ENCODE measurements at places on chromosomes 2 and 18.

DNA sequence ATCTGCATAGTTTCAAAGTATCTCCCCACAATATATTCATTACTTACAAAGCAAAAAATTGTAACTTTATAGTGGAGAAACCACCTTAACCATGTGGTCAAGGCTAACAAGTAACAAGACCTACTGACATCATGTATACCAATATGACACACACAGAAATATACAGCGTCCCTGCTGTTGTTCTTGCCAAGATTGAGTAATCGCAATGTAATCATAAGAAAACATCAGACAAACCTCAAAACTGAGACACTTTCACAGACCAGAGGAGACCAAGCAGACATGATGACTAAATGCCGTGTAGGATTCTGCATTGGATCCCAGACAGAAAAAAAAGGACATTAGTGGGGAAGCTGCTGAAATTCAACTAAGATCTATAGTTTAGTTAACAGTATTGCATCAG lies 123.0 kb downstream of the ACAA2 start:
- no peak for DNase-seq

- DNase-seq, result no peak
Observed at GRCh38 chr18:42182728-42183700, 228.0 kb downstream of the PIK3C3 start.

GRCh38 chr2:663221-663620 lies 14.0 kb downstream of the TMEM18 start:
- DNase-seq, result no peak

DNA sequence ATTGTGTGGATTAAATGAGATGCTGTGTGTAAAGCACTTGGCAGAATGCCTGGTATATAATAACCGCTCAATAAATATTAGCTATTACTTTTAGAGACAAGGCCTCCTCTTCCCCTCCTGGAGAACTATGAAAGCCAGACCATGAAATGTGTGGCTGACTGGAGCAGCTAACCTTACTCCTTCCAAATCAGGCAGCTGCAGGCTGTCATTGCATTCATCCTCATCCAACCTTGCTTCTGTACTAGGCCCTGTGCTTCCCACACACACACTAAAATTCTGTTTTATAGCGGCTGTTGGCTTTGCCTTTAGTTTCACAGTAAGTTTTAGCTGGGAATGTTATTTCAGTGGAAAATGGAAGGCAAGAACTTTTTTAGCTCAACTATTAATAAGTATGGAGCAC lies 10.2 kb upstream of the SP9 start:
- DNase-seq, result no peak

GRCh38 chr2:190694479-190694878 lies 45.6 kb downstream of the NAB1 start:
- no peak for DNase-seq

GRCh38 chr2:106885329-106885728 lies 638 bp downstream of the ST6GAL2 start:
- DNase-seq, result no peak

DNA sequence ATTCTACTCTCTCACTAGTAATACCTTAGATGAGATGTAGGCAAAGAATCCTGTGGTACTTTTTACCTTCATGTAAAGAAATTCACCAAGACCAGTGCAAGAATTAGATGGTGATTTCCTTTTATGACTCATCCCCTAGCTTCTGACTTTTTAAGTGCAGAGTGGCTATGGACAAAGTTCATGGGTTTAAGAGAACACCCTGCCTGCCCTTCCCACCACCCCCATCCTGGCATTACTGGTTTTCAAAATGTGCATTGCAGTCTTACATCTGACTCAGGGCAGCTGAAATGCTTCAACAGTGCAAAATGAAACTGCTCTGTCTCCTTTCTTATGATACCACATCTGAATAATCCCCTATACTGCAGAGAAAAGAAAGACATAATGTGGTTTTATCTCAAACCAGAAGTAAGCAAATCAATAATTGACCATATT lies 22.6 kb downstream of the MAIP1 start:
- DNase-seq, result no peak

DNA sequence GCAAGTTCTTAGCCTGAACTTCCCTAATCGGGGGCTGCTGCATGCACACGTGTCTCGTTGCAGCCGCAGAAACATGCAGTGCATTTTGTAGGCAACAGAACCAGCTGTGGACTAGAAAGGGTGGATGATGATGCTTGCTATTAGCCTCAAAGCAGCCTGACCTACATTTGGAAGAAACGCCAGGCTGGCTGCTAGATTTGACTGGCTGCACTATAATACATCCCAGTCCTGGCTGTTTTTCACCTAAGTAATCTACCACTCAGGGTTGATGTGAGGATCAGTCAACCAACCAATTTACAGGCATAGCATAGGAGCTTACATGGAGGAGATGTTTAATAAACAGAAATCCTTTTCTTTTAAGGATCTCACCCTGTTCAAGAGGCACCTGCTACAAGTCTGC lies 56.4 kb upstream of the SPP2 start:
- no peak for DNase-seq

DNA sequence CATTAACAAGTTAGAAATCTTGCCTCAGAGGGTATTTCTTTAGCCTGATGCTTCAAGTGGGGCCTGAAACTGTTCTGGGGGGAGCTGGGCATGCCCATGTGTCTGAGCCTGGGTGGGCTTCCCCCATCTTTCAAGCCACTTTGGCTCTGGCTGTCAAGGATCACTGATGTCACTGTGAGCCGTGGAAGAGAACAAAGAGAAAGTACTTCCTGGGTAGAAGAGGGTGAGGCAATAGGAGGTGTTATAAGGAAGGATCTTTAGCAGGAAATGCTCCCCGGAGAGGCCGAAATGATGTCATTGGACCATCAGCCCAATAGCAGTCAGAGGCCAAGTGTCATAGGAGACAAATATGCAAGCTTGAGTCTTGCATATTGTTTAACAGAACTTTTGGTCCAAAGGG lies 228.4 kb upstream of the MEX3C start:
- DNase-seq, result no peak

GRCh38 chr2:62197925-62198633 lies 2.2 kb downstream of the B3GNT2 start:
- DNase-seq, result no peak

- peak; percentile 56 for DNase-seq
Observed at GRCh38 chr2:38750011-38750890, 910 bp downstream of the SRSF7 start.

DNA sequence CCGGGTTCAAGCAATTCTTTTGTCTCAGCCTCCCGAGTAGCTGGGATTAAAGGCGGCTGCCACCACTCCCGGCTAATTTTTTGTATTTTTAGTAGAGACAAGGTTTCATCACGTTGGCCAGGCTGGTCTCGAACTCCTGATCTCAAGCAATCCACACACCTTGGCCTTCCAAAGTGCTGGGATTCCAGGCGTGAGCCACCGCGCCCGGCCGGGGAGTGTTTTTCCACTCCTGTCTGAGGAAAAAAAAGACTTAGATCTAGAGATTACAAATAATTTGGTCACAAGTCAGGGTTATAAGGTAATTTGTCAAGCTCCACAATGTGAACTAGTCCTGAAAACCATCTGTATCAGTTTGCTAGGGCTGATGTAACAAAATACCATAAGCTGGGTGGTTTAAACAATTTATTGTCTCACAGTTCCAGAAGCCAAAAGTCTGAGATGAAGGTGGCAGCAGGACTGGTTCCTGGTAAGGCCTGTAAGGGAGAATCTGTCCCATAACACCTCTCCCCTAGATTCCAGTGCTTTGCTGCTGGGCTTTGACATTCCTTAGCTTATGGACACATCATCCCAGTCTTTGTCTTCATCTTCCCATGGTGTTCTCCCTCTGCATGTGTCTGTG lies 40.7 kb upstream of the SP3 start:
- DNase-seq, result no peak

DNA sequence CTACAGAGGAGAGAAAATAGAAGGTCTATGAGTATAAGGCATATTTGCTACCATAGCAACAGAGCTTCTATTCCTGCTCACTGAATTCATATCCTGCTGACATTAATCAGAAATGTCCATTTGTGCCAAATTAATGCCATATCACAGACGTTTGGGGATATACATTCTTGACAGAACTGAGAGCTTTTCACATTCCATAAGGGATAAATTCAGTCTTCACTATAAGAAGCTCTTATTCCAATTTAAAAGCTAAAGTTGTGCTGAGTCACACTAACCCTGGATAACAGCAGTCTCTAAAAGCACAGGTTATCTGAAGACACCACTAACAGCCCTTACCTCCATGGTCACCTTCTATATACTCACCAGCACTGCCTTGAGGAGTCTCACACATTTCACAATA lies 178.1 kb downstream of the RAB3GAP1 start:
- DNase-seq, result no peak
